Smooth muscle cell of the pulmonary artery (primary cell): ENCODE measurements at places on chromosomes 3 and 15. TPM values are rescaled to one million over a fixed set of nuclear protein-coding genes. Genes with fewer than 3 reads are reported as not detected.

CCR4 gene
- under 0.01 TPM in 1 of 2 replicates, not detected in the other for total RNA-seq

ZNF280D gene
- 22.3 and 29.1 TPM in 2 replicates for total RNA-seq

TNFAIP8L3 gene
- 6.9 and 7.4 TPM in 2 replicates for total RNA-seq

LDHAL6B gene
- total RNA-seq, result not detected in 2 replicates

CFAP20DC gene
- 1.6 and 3.1 TPM in 2 replicates for total RNA-seq
